Osteoblast (primary cell): ENCODE measurements at places on chromosomes 2 and 18. TPM values are rescaled to one million over a fixed set of nuclear protein-coding genes. Genes with fewer than 3 reads are reported as not detected.
A peak's percentile ranks its signal among the peaks of the same experiment; 100 is the strongest.

Gene CAMKMT
- 7.2 and 7.4 TPM in 2 replicates for total RNA-seq

DNA sequence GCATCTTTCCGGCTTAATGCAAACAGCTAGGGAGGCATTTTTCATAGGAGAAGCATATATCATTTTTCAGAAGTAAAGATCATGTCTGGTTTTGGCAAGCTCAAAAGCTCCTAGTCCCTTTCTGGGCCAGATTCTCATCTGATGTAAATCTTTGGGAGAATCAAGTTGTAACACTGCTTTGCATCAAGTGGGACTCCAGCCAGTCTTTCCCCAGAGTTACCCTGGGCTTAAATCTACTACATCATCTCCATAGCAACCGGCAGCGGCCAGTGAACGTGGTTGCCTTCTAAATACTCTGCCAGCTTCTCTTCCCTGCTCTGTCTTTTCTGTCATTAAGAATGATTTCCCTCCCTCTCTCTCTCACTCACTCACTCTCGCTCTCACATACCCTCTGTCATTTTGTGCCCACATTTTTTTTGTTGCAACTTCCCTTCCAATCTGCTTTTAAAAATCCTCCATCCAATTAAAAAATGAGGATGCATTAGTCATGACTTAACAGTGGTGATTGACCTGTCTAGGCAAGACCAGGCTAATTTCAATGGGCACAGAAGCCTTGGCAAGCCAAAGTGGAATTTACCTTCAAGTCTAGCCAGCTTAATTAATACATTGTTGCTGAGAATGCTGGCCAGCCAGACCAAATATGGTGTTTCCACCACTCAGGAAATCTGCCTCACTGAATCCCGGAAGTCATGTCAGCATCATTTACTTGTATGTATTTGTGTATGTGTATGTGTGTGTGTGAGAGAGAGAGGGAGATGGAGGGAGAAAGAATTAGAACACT lies 93.0 kb downstream of the NRP2 start:
- DNase-seq: no peak
- H3K27ac ChIP-seq: no peak overlapping the region
- no peaks in the 10 kb centered on the region for H3K27me3 ChIP-seq

GRCh38 chr18:46630160-46630559 lies 26.9 kb downstream of the LOXHD1 start:
- no peak for DNase-seq
- H3K4me1 ChIP-seq: no peaks in the 10 kb centered on the region
- H3K27ac ChIP-seq: no peak overlapping the region
- no peak overlapping the region for H3K4me3 ChIP-seq

DNA sequence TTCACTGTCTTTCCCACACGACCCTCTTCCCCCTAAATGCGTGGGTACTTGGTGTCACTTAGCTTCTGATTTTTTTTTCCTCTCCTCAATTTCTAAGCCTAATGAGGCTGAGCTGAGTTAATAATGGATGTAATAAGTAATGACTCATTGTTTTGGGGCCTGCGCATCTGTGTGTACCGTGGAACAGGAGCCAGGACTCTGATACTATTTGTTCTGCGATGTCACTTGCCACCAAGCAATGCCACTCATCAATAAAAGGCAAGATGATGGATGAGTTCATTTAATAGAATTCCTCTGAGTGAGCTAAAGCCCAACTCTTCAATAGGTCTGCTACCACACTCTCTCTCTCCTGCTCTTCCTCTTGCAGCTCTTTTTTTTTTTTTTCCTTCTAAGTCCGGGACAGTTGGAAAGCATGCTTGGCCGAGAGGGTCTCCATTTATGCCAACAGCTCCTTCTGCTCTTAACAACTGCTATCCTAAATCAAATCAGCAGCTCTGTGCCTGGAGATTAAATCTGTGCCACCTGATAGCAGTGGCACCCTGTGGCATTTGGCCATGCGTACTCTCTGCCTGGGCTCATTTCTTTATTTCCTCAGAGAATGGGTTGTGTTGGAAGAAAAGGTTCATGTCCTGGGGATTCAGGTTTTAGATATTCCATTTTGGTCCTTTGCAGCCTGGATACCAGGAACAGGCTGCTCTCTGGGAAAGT lies 1284.2 kb upstream of the PIK3C3 start:
- no peak for DNase-seq
- H3K27me3 ChIP-seq: no peaks in the 10 kb centered on the region
- H3K4me3 ChIP-seq: no peak overlapping the region
- no peaks in the 10 kb centered on the region for H3K4me1 ChIP-seq
- no peaks in the 10 kb centered on the region for H3K36me3 ChIP-seq

DNA sequence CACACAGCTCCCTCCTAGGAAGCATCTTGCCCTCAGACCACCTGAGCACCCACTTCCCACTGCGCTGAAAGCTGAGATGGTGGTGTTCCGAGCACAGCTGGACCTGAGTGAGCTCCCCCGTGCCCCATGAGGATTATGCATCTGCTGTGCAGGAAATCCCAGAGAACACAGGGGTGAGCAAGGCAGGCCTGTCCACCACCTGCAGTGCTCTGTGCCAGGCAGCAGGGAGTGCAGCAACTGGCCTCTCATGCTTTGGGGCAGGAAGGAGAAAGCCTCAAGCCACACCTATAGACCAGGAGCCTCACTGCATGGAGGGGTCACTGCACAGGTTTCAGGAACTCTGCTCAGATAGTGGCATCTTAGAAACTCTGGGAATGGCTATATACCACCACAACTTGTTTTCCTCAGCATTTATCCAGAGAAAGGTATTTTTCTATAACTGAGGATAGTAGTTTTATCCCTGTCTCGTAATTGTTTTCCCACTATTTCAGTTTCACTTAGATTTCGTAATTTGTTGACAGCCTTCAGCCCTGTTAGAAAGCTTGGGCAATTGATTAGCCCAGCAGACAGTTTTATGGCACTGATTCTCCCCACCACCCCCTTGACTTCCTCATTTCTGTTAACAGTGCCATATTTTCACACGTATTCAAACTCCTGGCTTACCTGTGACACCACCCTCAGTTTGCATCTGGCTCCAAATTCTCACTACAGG lies 144.3 kb upstream of the DAPL1 start:
- no peak overlapping the region for H3K27ac ChIP-seq
- H3K36me3 ChIP-seq: peaks cover 4% of the 10 kb centered on the region
- H3K27me3 ChIP-seq: no peaks in the 10 kb centered on the region

Gene CFAP210
- under 0.01 and 0.36 TPM in 2 replicates for total RNA-seq

- H3K27me3 ChIP-seq: no peaks in the 10 kb centered on the region
- H3K4me3 ChIP-seq: no peak overlapping the region
- no peaks in the 10 kb centered on the region for H3K36me3 ChIP-seq
- peak; percentile 49 for DNase-seq
These were observed 73.1 kb upstream of the NXPH2 start for GRCh38 chr2:138853296-138853695.

Gene MC5R
- 0.36 and 0.59 TPM in 2 replicates for total RNA-seq

DNA sequence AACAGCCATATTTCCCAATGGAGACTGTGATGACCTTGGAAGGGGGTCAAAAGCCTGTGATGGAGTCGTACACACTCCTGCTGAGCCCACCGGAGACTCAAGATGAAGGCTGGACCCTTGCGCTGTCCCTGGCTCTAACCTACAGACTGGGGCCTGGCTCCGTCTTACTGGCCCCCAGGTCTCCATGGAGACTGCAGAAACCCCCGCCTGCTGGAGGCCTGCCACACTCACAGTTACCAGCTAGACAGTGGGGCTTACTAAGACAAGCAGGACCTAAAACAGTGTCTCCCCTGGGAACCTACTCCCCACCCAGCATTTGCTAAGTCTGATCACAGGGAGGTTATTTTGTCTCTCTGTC lies 9.6 kb downstream of the C2orf72 start:
- peaks cover 42% of the 10 kb centered on the region for H3K27me3 ChIP-seq
- DNase-seq: no peak
- H3K27ac ChIP-seq: no peak overlapping the region
- H3K36me3 ChIP-seq: no peaks in the 10 kb centered on the region
- H3K4me3 ChIP-seq: no peak overlapping the region

GRCh38 chr2:139737659-139738058 lies 957.5 kb upstream of the NXPH2 start:
- no peaks in the 10 kb centered on the region for H3K27me3 ChIP-seq
- no peak overlapping the region for H3K27ac ChIP-seq
- H3K36me3 ChIP-seq: no peaks in the 10 kb centered on the region
- no peak overlapping the region for H3K4me3 ChIP-seq

Gene ANKRD30BL
- 0.29 TPM in 1 of 2 replicates, not detected in the other for total RNA-seq

Gene FAM237A
- not detected in 2 replicates for total RNA-seq

Gene TMEM37
- 1.1 and 1.2 TPM in 2 replicates for total RNA-seq

Gene HMSD
- total RNA-seq: under 0.01 and 1.4 TPM in 2 replicates

Gene FSIP2
- total RNA-seq: under 0.01 TPM in 2 replicates
